ENCODE measurements at places on chromosomes 7 and 10.

- DNase-seq: no peak
Measured at GRCh38 chr10:120279196-120279595, 177.8 kb upstream of the PLPP4 start.

- DNase-seq: no peak
Measured at GRCh38 chr7:122743211-122743610, 40.5 kb upstream of the RNF148 start.

DNA sequence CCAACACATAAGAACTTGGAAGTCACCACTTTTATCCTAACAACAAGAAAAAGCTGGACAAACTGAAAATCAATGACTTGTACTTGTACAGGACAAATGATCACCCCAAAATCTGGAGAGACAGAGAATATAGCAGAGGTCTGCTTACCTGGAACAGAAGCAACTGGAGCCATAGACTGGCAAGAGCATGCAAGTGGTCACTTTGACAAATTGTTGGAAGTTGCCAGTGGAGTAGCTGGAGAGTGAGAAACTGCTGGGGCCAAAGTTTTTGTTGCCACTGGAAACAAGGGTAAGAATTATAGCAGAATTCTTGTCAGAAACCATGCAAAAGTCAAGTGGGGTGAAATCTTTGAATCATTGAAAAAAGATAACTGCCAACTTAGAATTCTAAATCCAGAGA is 35.2 kb downstream of the NPY start:
- no peak for DNase-seq

DNA sequence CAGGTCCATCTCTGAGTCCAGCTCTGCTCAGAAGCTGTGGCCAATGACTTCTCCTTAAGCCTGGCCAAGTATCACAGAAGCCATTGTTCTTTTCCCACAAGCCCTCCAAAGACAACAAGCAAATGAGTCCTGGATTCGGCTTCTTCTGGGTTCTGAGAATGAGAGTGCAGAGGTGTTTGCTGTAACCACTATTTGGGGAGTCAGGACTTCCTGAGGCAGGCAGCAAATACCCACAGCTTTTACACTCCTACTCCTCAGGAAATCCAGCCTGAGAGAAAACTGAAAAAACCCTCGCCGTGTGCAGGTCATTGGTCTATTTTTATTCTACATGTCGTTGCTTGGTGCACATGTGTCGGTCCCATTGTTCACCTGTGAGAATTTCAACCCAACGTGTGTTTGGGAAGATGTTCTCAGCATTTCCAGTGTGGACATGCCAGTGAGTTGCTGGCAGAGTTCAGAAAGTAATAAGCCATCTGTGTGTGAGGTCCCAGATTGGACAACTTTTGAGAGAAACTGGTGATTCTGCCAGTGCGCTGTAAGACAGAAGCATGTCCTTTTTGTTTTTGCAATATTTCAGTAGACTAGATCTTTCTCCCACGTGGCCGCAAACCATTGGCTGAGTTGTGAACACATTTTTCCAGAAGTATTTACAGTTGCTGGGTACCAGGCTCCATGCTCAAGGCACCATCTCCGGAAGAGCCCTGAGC is 121.6 kb upstream of the LYZL2 start:
- DNase-seq: no peak

GRCh38 chr7:6392712-6393666 is 54.8 kb downstream of the DAGLB start:
- DNase-seq: no peak

DNA sequence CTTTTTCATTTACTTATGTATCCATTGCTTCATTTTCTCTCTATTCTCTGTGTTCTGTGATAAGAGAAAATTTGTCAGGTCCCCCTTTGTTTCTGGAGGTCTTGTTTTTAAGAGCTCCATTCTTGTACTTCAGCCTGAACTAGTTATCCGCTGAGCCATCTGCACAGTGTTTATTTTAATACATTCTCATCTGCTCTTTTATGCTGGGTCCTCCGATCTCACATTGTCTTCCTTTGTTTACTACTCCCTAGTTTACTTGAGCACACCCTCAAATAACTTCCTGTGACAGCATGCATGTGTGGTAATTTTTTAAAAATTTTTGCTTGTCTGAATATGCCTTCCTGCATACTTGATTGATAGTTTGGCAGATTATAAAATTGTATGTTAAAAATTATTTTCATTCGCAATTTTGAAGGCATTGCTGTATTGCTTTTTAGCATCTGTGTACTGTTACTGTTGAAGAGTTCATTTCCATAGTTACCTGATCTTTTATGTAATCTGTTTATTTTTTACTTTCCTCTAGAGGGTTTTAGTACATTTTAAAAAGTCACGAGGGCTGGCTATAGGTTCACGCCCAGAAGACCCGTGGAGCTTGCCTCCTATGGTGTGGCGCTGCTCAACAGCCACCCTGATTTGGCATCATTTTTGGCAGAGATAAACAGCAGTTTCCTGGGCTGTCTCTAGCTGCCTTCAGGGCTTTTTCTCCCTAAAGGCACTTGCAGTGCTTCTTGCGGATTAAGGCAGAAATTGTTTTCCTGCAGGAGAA is 31.9 kb downstream of the RSBN1L start:
- no peak for DNase-seq

GRCh38 chr7:50738932-50739331 is 43.8 kb downstream of the GRB10 start:
- no peak for DNase-seq

DNA sequence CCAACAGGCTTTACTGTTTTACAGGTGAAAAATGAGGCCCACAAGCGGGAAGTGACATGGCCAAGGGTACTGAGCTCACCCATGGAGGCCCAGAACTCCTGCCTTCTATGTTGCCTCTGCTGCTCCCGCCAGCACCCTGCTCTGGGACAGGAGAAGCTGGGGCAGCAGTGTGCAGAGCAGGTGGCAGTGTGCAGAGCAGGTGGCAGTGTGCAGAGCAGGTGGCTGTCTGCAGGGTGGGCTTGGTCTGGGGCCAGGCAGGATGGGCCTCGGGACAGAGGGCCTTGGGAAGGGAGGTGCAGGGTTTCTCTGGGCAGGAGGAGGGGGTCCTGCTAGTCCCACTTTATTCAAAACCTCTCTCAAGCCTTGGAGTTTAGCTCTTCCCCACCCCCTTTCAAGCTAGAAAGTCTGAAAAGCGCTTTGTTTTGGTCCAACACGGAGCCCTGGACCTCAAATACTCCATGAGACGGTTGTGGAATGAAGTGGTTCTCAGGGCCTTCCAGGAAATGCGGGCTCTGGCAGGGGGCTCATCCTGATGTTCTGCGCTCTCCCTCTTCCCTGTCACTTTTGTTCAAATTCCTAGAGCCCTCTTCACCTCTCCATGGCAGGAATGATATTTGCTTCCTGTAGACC is 26.8 kb downstream of the TSPAN15 start:
- no peak for DNase-seq

GRCh38 chr7:43039346-43039745 is 73.1 kb upstream of the HECW1 start:
- no peak for DNase-seq

DNA sequence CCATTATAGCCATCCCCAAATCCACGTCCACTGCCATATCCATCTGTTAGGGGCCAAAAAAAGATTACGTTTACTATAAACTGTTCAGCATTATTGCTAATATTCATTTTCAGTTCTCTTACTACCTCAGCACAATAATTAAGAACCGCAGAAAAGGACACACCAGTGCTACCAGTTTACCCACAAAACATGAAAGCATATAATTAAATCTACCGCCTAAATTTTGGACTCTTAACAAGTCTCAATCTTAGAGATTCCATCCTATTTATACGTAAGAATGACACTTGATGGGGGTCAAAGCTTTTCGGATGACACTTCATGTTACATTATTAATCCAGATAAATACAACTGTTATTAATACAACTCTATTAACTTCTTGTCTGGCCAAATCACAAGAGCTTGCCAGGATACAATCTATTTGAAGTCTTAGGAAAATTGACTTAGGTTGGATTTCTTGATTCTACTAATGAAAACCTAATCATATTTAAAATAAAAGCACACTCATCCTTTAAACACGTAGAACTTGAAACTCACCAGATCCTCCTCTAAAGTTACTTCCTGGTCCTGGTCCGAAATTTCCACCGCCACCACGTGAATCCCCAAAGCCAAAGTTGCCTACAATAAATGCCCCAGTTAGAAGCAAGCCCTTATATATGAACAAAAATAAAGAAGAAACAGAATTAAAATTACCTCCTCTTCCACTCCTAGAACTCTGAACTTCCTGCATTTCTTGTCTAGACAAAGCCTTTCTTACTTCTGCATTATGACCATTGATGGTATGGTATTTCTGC is 4.5 kb downstream of the HNRNPA2B1 start:
- no peak for DNase-seq

DNA sequence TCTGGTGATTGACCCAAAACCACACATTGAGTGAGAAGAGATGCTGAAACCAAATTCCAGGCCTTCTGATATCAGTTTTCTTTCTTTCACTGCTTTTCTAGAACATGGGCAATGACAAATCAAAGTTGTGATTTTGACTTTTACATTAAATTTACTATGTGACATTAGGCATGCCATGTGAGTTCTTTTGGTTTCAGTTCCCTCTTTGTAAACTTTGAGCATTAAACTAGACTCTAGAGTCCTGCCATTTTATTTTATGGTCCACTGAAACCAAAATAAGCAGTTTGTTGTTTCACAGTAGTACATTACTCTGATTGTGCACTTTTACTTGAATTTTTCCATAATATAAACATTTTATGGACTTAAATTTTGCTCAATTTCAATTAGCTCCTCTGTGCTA is 381.1 kb upstream of the SEMA3D start:
- no peak for DNase-seq

GRCh38 chr7:985915-986741 is 3.1 kb downstream of the CYP2W1 start:
- DNase-seq: no peak

- no peak for DNase-seq
Measured at GRCh38 chr7:122485856-122486255, 181.3 kb upstream of the FEZF1 start.

DNA sequence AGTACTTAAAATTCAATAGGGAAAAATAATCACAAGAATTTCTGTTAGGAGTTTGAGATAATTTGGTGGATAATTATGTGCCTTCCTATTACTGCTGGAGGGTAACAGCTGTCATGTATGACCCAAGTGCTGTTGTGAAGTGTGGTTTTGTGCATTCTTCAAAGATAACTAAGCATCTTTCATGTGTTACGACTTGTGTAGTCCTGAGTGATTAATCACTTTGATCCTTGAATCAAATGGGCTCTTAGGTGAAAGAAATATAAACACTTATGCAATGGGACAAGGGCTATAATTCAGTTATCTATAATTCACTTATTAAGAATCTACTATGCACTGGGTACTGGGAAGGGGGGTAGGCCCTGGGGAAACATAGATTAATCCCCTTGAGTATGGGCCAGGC is 89.0 kb downstream of the CH25H start:
- no peak for DNase-seq

- DNase-seq: no peak
Measured at GRCh38 chr10:101233443-101233842, 4.2 kb upstream of the LBX1 start.

DNA sequence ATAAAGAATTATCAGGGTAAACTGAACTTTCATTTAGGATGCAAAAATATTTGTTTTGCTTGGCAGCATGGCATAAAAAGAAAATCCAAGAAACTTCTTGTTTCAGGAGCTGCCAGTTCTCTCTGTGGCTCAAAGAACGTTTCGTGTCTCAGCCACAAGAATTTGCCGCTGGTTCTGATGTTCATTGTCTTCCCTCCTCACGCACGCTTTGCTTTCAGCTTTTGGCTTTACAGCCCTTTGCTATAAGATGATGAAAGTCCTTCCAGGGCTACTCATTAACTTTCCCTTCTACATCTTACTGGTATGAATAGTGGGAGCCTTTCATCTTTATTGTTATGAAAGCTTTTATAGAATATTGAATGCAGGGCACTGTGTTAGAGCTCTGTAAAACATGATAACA is 124.7 kb downstream of the BICC1 start:
- DNase-seq: no peak

DNA sequence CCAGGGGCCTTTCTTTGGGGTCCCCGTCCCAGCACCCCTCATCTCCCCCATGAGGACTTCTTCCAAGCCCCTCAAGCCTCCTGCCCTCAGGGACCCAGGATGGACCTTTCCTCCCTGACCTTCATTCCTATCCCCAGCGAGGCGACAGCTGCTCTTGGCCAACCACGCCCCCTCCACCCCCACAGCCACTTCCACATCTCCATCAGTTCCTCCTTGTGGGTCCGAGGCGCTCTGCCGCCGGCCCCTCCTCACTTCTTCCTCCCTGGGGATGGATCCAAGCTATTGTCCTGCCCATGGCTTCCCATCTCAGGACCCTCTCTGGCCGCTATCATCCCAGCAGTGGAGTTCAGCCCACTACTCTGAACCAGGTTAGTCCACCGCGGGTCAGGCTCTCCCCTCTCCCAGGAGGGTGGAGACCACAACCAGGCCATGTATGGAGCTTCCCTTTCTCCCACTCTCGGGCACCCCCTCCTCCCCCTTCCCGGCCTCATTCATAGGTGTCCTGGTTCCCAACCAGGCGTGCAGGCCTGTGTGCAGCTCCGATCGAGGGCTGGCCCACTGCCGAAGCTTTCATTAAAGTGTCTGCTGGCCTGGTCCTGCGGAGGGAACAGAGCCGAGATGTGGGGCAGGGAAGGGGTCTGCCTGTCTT is 1.7 kb upstream of the SH2B2 start:
- no peak for DNase-seq

DNA sequence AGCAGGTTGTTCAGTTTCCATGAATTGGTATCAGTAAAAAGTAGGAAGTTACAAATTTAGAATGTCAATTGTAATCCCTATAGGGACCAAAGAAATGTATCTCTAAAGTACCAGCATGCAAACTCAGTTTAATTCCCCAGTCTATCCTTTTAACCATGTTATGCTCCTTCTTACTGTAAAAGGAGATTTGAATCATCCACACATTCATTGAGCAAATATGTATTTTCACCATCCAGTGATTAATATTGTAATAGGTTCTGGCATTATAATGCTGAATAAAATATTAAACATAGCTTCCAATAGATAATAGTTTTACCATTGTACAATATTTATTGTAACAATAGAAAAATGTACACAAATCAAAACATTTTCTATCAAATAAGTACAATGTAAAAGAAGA is 228.2 kb upstream of the SEMA3A start:
- no peak for DNase-seq

- no peak for DNase-seq
Measured at GRCh38 chr7:149724661-149725425, 48.5 kb downstream of the ZNF467 start.

DNA sequence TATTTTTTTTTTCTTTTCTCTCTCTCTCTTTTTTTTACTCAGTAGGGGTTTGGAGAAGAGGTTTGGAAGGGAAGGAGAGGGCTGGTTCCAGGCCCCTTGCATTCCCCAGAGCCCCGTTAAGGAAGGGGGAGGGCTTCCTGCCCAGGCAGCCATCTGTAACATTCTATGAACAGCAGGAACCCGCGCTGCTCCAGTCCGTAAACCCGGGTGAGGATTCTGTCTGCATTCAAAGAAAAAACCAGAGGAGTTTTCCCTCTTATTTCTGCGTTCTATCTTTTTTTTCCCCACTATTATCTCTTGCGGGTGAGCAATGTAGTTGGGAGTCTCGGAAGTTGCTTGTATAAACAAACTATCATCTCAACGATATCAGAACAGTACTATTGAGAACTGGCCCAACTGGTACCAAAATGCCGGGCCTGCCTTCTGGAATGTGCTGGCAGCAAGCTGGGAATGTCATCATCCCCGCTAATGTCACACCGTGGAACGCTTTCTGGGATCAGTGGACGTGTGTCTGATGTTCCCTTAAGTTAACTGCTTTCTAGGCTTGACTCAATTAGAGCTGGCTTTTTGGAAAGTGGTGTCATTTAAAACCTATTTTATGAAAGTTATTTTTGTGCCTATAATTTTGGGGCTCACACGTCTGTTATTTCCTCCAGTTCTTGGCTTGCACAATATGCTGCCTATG is 153.1 kb upstream of the MEOX2 start:
- no peak for DNase-seq
